ENCODE measurements at places on chromosomes 1 and 21.

- DNase-seq, result no peak
Measured at GRCh38 chr1:105636052-105636451, 1420.4 kb upstream of the PRMT6 start.

DNA sequence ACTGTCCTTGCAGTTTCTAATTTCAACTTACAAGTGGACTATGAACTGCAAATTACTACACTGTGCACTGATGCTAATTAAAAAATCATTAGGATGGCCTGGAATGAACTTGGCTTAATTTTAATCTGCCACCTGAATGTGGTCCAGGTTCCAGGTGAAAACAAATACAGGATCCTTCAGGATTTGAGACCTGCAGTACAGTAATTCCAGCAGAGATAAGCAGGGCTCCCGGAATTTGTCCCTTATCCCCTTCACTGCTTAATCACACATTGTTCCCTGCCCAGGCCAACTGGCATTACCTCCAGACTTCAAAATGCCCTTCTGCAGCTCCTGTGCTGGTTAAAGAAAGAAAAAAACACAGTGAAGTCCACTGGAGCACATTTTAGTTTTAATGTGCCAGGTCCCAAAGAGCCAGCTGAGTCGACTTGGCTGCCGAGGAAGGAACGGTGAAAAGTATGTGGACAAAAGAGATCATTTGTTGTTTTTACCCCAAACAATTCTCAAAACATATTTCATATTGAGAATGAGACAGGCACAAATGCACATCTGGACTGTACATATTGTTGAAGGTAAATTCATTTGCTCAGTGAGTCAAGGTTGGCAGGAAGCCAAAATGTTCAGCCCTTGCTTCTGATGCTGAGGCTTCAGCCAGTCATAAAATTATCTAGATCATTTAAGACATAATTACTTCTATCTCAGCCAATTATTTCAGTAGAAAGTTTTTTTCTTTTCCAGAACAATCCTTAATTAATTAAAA lies 28.3 kb downstream of the DEGS1 start:
- peak; percentile 73 for DNase-seq

- no peak for DNase-seq
Measured at GRCh38 chr1:165454091-165454610, 9.2 kb upstream of the RXRG start.

GRCh38 chr1:34653110-34653509 lies 101.7 kb upstream of the GJB5 start:
- no peak for DNase-seq

GRCh38 chr1:43206600-43207228 lies 34.6 kb downstream of the CFAP57 start:
- no peak for DNase-seq
